ENCODE measurements at places on chromosomes 1 and 21. TPM values are rescaled to one million over a fixed set of nuclear protein-coding genes. Genes with fewer than 3 reads are reported as not detected.

GSTM2 gene
- total RNA-seq, result 31.7 TPM

SEC16B gene
- total RNA-seq, result 1.9 TPM

CCDC185 gene
- not detected for total RNA-seq

TRIM58 gene
- total RNA-seq, result 8.6 TPM

KRTAP27-1 gene
- not detected for total RNA-seq

LCE3E gene
- not detected for total RNA-seq

GRCh38 chr1:205455581-205456382 lies at the start of gene BLACAT1:
TSS of gene BLACAT1 (minus strand) at chr1:205456045.
- no peak for DNase-seq
- H3K4me3 ChIP-seq, result no peak within 1 kb of the TSS
- H3K27me3 ChIP-seq, result peaks cover 18% of the 10 kb centered on the region
- no peak within 1 kb of the TSS for H3K27ac ChIP-seq
- H3K4me1 ChIP-seq, result peaks cover 26% of the 10 kb centered on the region

- H3K27ac ChIP-seq, result peak overlapping the region; percentile 27
- DNase-seq, result no peak
- H3K4me3 ChIP-seq, result peak overlapping the region; percentile 39
Observed at GRCh38 chr1:3070644-3071564, 1.9 kb downstream of the PRDM16 start.

DNA sequence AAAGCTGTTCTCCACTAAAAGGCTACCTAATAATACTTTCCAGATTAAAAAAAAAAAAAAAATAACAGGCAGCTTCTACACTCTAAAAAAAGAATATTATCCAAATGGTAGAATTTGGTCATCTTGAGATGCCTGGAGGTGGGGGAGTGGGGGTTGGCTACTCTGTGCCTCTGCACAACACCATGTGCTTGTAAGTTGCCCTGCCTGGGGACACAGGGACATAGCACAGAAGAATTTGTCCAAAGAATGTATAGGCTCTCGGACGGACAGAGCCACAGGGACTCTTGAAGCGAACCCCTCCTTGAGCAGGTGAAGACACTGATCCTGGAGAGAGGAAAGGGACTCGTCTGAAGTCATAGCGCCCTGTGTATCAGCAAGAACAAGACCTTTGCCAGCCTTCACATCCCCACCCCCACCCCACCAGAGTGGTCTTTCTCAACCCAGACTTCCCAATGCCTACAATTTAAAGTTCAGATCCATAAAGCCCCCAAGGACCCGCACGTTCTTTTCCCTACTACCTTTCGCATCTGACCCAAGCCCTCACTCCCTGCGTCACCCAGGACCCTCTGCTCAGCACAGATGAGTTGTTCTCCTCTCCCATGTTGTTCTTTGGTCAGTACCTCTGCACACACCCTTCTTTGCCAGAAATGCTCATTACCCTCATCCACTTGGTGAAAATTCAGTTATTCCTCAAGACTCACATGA lies 72.6 kb downstream of the LGR6 start:
- no peaks in the 10 kb centered on the region for H3K4me1 ChIP-seq
- H3K4me3 ChIP-seq, result no peak overlapping the region
- DNase-seq, result no peak
- no peak overlapping the region for H3K27ac ChIP-seq
- no peaks in the 10 kb centered on the region for H3K36me3 ChIP-seq

DNA sequence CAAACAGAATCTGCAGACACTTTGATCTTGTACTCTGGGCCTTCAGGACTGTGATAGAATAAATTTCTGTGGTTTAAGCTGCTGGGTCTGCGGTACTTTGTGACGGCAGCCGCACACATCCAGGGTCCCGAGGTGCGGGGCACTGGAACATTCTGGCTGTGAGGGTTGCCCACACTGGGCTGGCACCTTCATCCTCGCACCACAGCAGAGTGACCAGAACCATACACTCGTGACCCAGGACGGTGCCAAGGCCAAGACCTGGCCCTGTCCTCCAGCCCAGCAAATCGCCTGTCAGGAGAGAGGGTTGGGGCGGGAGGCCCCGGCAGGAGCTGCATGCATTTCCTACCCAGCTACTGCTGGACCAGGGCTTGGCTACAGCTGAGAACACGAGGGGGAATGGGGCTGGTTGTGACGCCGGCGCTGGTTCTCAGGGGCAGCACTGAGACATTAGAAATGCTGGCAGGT lies 2.6 kb upstream of the FTCD start:
- no peaks in the 10 kb centered on the region for H3K27me3 ChIP-seq
- H3K36me3 ChIP-seq, result no peaks in the 10 kb centered on the region
- no peak overlapping the region for H3K27ac ChIP-seq

GRCh38 chr1:181043025-181043888 lies 9.5 kb downstream of the MR1 start:
- H3K27me3 ChIP-seq, result no peaks in the 10 kb centered on the region
- no peak for DNase-seq
- peaks cover 16% of the 10 kb centered on the region for H3K4me1 ChIP-seq
- H3K36me3 ChIP-seq, result no peaks in the 10 kb centered on the region
- no peak overlapping the region for H3K4me3 ChIP-seq

- H3K36me3 ChIP-seq, result no peaks in the 10 kb centered on the region
- no peaks in the 10 kb centered on the region for H3K27me3 ChIP-seq
- no peak overlapping the region for H3K27ac ChIP-seq
- DNase-seq, result no peak
Observed at GRCh38 chr1:206790502-206791250, 18.4 kb upstream of the IL10 start.

DNA sequence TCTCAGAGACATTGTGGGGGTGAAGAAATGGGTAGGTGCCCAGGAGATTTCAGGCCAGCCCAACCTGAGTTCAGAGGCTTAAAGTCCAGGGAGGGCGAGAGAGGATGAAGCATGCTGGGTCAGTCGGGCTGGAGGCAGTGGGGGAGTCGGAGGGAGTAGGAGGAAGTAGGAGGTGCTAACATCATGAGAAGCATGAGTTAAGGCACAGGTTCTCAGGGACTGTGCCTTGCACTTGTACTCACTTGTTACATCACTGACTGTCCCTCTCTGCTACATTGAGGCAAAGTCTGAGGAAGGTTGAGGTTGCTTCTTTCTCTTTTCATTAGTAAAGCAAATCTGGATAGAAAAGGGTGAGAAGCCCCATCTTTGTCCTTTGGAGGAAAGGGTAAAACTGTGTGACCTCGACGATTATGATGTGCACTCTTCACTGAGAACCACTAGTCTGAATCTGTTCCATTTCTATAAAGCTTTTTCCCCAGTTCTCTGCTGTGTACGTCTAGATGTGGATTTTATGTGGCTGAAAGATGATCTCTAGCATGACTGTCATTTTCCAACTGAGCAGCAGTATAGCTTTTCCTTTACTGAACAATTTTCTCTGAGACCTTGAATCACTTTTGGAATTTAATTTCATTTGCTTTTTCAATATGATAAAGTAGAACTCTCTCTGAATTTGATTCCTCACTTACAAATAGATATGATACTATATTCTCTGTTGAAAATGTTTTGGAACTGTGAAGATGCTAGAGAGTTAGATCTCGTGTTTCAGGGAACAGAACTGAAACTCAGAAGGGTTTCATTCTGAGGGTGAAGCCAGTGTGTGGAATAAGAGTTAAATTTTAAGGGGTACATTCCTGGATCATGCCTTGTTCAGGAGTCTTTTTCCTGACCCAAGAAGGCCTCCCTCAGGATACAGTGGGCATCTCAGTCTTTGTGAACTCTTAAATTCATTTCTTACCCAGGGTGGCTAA lies 94.6 kb downstream of the FGGY start:
- H3K27me3 ChIP-seq, result no peaks in the 10 kb centered on the region
- H3K36me3 ChIP-seq, result no peaks in the 10 kb centered on the region
- peaks cover 26% of the 10 kb centered on the region for H3K4me1 ChIP-seq

DNA sequence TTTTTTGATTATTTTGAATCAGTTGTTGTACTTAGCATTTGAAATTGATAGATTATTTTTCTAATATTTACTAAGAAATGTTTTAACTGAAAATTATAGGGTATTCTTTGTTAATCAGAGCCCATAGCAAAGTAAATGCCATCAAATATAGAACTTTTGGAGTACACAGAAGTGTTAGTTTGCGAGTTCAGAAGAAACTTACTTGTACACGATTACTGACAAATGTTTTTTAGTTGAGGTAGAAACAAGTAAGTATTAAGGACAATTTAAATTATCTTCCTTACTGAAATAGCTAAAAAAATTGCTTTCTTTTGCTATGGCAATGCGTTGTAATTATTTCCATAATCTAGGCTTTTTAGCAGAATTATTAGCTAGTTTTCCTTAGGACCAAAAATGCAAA lies 692.2 kb downstream of the USP25 start:
- H3K36me3 ChIP-seq, result no peaks in the 10 kb centered on the region
- peak overlapping the region; percentile 93 for H3K27ac ChIP-seq
- no peaks in the 10 kb centered on the region for H3K27me3 ChIP-seq
- peaks cover 26% of the 10 kb centered on the region for H3K4me1 ChIP-seq
- DNase-seq, result no peak

DNA sequence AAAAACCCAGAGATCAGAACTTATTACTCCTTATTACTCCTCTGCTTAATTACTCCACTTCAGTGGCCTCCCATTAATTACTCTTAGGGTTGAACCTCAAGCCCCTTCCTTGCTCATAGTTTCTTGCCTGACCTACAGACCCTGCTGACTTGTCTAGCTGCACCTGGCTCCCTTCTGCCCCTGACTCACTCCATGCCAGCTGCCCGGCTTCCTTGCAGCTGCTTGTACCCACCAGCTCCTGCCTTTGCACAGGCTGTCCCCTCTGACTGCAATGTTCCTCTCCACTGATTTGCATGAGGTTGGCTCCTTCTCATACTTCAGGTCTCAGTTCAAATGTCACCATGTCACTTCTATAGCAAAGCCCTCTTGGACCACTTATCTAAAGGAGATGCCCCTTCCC lies 1.9 kb upstream of the PTPRU start:
- peaks cover 37% of the 10 kb centered on the region for H3K4me1 ChIP-seq
- H3K27me3 ChIP-seq, result no peaks in the 10 kb centered on the region
- no peak overlapping the region for H3K27ac ChIP-seq
- no peaks in the 10 kb centered on the region for H3K36me3 ChIP-seq

- no peak for DNase-seq
- H3K27me3 ChIP-seq, result no peaks in the 10 kb centered on the region
- no peak overlapping the region for H3K4me3 ChIP-seq
- H3K27ac ChIP-seq, result no peak overlapping the region
- H3K4me1 ChIP-seq, result no peaks in the 10 kb centered on the region
- no peaks in the 10 kb centered on the region for H3K36me3 ChIP-seq
Observed at GRCh38 chr1:203216274-203217138, 13.0 kb downstream of the CHIT1 start.

DNA sequence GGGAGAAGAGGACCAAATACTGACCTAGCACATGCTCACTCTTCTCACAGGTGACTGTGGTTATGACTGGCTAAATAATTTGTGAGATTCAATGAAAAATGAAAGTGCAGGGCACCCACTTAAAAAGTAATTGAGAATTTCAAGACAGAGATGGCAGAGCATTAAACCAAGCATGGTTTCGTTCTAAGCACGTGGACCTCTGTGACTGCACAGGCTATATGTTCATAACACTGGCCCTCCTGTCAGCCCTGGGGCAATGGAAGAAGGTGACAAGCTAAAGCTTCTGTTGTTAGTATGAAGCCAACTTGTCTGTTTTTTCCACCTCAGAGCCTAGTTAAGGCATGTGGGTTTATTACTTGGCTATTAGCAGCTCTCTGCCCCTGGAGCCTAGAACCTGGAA lies 130.9 kb downstream of the FASLG start:
- no peak overlapping the region for H3K4me3 ChIP-seq
- no peaks in the 10 kb centered on the region for H3K4me1 ChIP-seq
- no peak overlapping the region for H3K27ac ChIP-seq
- H3K36me3 ChIP-seq, result no peaks in the 10 kb centered on the region
- no peak for DNase-seq
- no peaks in the 10 kb centered on the region for H3K27me3 ChIP-seq

DNA sequence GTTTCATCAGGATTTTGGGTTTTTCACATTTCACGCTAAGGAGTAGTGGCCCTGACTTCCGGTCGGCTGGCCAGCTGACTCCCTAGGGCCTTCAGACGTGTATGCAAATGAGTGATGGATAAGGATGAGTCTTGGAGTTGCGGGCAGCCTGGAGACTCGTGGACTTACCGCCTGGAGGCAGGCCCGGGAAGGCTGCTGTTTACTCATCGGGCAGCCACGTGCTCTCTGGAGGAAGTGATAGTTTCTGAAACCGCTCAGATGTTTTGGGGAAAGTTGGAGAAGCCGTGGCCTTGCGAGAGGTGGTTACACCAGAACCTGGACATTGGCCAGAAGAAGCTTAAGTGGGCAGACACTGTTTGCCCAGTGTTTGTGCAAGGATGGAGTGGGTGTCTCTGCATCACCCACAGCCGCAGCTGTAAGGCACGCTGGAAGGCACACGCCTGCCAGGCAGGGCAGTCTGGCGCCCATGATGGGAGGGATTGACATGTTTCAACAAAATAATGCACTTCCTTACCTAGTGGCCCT lies 23.1 kb upstream of the TNFRSF1B start:
- H3K36me3 ChIP-seq, result no peaks in the 10 kb centered on the region
- H3K27ac ChIP-seq, result peak overlapping the region; percentile 63
- no peaks in the 10 kb centered on the region for H3K4me1 ChIP-seq

GRCh38 chr1:64745181-64745985 lies 508 bp downstream of the RAVER2 start:
- H3K27me3 ChIP-seq, result no peaks in the 10 kb centered on the region
- no peaks in the 10 kb centered on the region for H3K4me1 ChIP-seq
- DNase-seq, result no peak
- peak overlapping the region; percentile 82 for H3K4me3 ChIP-seq
- no peaks in the 10 kb centered on the region for H3K36me3 ChIP-seq

DNA sequence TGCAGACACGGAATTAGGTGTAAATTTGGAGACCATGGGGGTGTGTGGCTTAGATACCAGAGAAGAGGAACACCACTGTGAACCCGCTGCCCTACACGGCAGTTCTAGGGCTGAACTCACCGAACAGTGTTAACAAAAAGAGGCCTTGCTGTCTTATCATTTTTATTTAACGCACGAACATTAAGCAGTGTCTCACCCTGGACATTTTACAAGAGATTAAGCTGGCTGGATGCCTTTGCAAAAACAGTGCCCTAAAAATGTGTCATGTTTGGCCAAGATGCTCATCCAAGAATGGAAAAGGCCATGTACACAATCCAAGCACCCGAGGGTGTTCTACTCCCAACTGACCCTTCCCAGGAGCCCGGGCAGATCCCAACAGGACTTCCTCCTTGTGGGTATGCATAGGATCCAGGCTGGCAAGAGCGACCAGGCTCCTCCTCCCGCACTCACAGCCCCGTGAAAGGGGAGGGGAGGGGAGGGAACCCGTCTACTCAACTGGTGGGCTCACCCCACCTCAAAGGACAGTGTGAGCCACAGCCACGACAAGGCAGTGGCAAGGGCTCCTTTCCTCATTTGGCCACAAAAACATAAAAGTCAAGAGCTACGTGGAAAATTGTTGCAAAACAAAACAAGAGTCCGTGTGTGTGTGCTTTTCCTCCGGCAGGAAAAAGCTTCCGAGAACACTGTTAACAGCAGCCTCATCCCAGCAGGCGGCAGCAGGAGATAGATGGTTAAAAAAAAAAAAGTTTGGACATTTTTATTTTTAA lies 20.3 kb downstream of the C2CD2 start:
- DNase-seq, result no peak
- no peaks in the 10 kb centered on the region for H3K27me3 ChIP-seq
- H3K36me3 ChIP-seq, result no peaks in the 10 kb centered on the region
- peak overlapping the region; percentile 39 for H3K4me3 ChIP-seq
- peak overlapping the region; percentile 72 for H3K27ac ChIP-seq
- no peaks in the 10 kb centered on the region for H3K4me1 ChIP-seq

GRCh38 chr1:165999826-166000225 lies 167.0 kb downstream of the FAM78B start:
- no peaks in the 10 kb centered on the region for H3K4me1 ChIP-seq
- no peak overlapping the region for H3K27ac ChIP-seq
- DNase-seq, result no peak
